ENCODE measurements at places on chromosomes 7 and 10.

- DNase-seq: no peak
Measured at GRCh38 chr7:92260248-92260781, 14.5 kb downstream of the ANKIB1 start.

DNA sequence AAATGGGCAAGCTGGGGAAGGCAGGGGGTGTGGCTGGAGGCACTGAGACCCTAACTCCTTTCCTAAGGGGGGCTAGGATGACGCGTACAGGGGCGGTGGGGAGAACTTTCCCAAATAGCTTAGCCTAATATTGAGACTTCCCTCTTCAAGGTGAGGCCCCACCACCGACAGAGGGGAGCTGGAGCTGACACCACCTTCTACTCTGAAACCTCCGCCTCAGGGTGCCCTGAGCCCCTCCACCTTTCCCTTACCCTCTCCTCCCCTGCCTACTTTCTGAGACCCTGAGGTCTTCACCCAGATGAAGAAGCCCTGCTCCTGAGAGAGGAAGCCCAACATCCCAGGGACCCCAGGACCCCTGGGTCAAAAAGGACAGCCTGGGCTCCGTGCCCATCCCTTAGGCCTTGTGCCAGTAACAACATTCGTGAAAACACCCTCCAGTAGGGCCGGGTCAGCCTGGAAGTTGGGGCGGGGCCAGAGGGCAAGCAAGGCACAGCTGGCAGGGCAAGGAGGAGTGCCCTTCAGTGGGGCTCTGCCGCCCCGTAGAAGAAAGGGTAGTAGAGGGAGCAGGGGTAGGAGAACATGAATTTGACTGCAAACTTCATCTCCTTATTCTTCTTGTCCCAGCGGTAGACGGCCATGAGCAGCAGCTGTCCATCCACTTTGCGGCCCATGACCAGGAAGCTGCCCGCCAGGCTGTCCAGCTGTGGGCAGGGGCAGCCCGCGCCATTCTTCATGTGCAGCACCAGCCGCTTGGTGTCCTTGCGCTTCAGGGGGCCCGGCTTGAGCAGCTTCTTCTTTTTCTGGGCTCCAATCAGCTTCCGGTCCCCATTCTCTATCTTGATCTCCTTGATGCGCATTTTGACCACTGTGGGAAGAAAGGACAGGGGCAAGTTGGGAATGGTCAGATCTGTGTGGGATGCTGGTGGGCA lies 4.5 kb downstream of the SFRP5 start:
- no peak for DNase-seq

GRCh38 chr7:46006212-46006611 lies 85.1 kb upstream of the IGFBP3 start:
- DNase-seq: no peak

DNA sequence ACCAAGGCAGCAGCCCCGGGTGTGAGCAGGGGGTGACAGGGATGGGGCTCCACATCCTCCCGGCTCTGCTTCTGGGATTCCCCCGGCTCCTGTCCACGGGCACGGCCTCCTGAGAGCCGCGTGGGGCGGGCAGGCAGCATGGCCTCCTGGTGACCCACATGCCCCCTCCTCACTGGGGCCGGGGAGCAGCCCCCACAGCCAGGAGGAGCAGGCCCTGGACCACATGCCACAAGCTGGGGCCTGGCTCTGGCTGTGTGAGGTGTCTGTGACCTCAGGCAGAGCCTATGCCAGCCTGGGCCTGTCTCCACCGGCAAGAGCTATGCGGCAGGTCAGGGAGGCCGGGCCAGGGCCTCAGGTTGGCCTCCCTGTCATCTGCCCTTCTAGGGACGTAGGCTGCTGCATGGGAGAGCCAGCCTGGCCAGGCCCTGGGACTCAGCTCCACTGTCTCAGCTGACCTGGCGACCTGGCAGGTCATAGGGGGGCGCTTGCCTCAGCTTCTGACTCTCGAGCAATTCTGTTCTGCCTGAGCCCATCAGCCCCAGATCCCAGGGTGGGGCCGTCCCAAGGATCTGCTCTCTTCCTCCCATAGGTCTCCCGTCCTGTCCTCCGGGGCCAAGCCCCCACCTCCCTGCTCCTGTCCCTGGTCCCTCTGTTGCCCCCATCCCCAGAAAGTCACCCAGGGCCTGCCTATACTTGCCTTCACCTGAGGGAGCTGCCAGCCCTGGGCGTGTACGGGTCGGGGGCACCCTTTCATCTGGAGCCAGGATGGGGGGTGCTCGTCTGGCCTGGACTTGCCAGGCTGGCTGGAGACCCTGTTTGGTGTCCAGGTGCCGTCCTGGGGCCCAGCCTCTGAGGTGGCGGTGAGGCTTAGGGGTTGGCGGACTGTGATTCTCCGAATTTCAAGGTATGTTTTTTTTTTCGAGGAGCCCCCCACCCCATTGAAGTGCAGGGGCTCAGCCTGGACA lies 3.9 kb upstream of the TMEM184A start:
- no peak for DNase-seq

- DNase-seq: no peak
Measured at GRCh38 chr7:87060288-87060537, 759 bp upstream of the ELAPOR2 start.

- no peak for DNase-seq
Measured at GRCh38 chr7:132035517-132036362, 479.3 kb upstream of the PODXL start.

DNA sequence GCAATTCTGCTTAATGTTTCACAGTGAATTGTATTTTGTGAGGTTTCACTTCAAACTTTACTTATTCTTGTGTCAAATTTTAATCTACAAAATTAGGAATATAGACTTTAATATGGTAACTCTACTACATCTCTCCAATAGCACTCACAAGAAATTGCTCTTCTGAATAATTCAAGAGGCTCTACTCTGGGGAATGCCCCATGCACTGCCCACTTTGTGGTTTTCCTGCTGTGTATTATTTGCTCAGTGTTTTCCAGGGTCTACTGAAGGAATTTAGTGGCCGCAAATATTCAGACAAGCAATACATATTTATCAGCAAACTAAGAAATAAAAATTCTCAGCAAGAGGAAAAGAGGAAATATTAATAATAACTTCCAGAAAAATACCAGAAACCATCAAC lies 611.4 kb downstream of the TNS3 start:
- no peak for DNase-seq

DNA sequence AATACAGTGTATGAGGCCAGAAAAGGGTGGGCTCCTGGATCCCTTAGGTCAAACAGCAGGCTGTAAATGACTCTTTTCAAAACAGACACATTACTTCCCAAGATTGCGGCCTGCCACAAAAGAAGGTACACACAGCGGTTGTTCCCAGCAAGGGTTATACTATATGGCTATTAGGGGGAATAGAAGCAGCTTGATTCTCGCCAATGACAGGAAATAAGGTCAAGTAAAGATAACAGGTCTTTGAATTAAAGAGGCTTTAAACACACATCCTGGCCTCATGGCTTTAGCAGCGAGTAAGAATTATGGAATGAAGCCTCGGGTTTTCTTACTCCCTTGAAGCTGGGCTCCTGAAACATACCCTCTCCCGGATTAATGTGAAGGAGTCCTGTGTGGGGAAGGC lies 58.3 kb downstream of the CYP26A1 start:
- no peak for DNase-seq

- DNase-seq: no peak
Measured at GRCh38 chr10:132849546-132850031, 63.6 kb upstream of the NKX6-2 start.

- DNase-seq: no peak
Measured at GRCh38 chr10:4939224-4940072, 23.8 kb upstream of the AKR1C1 start.

- no peak for DNase-seq
Measured at GRCh38 chr10:34960983-34961382, 129.2 kb downstream of the CUL2 start.

DNA sequence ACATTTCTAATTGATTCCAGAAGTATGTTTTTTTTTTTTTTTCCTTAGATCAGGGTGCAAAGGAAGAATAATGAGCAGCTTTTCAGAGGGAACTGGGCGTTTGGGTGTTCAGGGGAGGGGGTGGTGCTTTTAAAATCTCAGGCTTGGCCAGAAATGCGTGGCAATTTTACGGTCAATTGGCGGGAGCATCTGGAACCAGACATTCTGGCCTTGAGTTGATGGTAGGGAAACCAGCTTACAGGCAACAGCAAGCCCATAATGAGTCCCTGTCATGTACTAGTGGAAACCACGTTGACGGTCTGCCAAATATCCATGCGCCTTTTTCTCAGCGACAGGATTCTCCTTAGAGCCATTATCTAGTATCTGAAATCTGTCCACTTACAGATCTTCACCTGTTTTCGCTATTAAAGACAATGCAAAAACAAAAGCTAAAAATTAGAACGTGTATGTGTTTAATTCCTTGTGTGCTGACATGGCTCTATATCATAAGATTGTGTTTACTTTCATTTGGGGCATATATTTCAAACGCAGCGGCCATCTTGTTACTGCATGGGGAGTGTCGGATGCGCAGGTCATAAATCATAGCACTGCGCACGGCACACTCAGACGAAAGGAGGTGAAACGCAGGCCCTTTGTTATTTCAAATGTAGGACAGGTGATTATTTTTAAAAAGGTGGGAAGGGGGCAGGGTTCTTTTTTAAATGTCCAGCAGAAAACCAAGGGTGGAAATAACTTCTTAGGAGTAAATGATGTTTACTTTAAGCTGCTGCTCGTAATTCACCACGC lies 209.2 kb downstream of the AGMO start:
- no peak for DNase-seq

GRCh38 chr10:88505265-88505664 lies 77.9 kb downstream of the RNLS start:
- no peak for DNase-seq

DNA sequence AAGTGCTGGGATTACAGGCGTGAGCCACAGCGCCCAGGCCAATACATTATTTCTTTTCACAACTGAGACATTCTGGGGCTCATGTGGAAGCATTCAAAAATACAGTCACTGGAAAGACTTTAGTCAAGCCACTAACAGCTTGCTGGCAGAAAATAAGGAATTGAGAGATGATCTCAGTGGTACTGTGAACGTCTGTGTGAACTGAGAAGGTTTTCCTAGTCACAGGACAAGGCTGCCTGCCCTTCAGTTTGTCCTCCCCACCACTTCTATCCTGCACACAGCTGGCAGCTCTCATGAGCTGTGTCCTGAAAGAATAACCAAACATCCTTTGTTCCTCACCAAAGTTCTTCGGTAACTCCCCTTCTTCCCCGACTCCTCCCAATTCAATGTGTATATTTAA lies 31.3 kb upstream of the ITGA8 start:
- no peak for DNase-seq

DNA sequence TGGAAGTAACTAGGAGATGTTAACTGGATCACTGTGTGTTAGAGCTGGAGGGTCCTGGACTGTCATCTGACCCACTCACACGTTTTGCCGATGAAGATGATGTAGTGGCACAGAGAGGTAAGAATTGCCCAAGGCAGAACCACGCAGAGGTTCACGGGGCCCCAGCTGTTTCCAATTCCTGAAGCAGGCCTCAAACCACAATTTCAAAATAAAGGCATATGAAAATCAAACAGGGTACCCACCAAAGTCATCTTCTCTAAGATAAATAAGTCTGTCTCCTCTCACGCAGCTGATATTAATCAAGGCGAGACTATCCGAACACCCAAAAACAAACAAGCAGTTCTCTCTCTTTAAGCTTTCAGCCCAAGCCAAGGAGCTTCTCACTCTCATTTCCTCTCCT lies 113.3 kb upstream of the JCAD start:
- DNase-seq: no peak

DNA sequence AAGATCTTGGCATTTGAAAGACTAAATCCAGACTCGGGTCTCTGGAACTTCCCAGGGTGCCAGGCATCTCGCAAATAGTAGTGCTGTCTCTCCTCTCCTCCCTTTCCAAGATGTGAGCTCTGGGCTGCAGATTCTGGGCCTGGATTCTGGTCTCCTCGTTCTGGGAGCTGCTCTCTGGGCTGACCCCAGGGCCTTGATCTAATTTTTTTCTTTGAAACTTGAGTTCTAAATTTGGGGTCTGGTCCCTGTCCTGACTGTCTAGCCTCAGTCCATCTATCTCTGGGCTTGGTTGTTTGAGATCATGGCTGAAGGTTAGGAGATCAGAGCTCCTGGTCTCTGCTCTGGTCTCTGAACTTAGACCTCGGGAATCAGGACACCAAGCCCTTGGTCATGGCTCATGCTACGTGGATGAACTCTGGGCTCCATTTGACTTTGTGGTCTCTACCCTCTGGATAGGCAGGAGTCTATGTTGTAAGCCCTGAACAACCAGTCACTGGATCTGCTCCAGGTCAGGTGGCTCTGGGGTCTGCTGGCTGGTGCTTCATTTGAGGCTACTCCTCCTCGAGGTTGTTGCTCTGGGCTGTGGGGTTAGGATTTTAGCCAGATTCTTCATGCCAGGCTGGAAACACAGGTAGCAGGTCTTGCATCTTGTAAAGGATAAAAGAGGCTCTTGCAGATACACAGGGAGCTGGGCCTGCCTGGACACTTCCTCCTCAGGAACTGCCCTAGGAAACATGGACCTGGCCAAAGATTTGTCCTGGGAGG lies 8.0 kb upstream of the MBL2 start:
- DNase-seq: no peak

DNA sequence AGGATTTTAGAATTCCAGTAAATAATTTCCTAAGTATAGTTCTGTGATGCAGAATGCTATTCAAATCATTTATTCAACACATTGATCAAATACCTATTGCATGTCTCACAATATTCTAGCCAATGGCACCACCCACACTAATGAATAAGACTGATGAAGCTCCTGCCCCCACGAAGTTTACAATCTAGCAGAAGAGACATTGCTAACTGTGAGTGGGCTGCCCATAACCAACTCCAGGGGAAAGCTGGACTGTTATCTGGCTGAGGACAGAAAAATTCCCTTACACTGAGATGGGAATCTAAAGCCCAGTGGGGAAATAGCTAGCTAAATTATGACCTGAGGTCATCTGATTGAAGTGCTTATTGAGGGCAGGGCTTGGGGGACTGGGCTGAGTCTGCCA lies 128.8 kb upstream of the LYZL2 start:
- DNase-seq: no peak

GRCh38 chr7:155590215-155591018 lies 44.1 kb upstream of the CNPY1 start:
- DNase-seq: peak; percentile 82

- no peak for DNase-seq
Measured at GRCh38 chr7:1794888-1795542, 124.9 kb downstream of the ELFN1 start.

DNA sequence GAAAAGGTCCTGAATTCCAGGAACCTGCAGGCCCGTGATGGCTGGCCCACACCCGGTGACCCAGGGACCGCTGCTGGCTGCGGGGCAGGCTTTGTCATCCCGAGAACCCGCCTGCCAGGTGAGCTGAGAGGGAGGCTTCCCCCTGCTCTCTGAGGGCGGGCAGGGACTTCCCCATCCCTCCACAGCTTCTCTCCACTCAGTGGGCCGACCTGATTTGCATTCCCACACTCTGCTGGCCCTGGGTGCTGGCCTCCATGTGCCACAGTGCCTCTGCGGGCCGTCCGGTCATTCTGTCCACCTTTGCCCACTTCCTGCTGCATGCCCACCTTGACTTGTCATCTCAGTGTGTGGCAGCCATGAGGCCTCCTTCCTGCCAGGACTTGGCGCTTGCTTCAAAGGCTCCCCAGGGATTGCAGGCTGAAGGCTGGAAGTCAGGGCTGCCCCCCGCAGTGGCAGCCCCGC lies 35.3 kb downstream of the PALD1 start:
- DNase-seq: no peak

All from CD4-positive, alpha-beta T cell treated with Interleukin-1 beta for 1 hour (primary cell).